Upper lobe of left lung (tissue), 6 donors: ENCODE measurements at places on chromosomes 7 and 10. TPM values are rescaled to one million over a fixed set of nuclear protein-coding genes. Genes with fewer than 3 reads are reported as not detected.

The CRYGN gene
- not detected for total RNA-seq

DNA sequence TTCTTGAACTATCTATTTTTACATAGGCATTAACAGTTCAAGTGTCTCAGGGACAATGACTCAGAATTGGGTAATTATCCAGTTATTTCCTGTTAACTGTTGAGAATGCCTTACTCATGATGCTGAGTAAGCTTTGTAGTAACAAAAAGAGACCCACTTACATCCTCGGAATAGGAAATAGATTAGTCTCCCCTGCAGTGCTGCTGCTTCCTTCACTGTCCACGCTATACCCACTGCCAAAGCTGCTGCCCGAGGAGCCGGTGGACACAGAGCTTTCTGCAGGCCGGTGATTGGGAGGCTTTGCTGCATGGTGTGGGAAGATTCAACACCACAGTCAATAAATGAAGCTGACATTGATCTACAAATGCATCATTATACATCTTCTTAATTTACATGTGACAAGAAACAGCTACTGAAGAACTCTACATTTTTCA is 357.1 kb downstream of the PCLO start:
- no peak for DNase-seq

GRCh38 chr10:78831461-78831860 is 237.3 kb upstream of the ZMIZ1 start:
- no peak for DNase-seq

DNA sequence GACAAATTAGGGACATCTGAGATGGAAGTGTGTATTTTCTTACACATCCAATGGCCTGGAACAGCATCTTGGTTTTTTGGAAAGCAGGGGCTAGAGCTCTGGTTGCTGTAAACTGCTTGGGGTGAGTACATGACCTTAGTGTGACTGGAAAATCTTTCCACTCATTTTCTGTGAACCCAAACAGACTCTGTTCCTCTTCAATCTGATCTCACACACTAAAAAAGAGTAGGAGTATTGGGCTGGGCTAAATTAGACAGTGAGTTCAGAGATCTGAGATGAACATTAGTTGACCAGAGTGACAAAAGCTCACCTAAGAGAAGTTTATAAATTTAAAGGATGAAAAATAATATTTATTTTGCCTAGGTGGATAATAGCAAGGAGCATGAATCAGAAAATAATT is 59.2 kb downstream of the OR13A1 start:
- no peak for DNase-seq

DNA sequence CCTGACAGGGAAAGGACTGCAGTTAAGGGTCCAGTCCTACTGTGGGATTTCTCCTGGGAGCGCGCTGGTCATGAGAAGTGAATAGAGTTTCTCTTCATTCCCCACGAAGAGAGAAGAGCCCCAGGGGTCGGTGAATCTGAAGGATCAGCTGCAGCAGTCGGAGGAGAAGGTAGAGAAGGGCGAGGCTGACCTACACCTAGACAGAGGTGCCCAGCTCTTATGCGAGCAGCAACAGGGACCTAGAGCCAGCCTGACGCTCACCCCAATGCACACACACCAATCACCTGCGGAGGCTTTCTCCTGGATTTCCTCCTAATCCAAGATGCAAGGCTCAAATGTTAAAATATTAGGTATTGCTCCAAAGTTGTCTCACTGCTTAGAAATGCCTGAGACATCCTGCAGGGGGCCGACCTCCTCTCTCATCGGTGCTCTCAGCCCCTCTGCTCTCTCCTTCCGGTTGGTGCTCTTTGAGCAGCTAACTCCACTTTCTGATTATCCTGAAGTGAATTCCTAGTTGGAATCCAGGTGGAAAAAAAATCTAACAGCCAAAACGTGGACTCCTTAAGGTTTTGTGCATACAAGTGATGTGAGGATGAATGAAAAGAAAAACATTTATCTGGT is 176.4 kb downstream of the AHR start:
- no peak for DNase-seq

The STAG3 gene
- not detected for total RNA-seq
